Hematopoietic multipotent progenitor cell treated with erythropoietin and hydrocortisone succinate and interleukin-3 and kit ligand, for 17 days (in vitro differentiated cells): ENCODE measurements at places on chromosomes 6 and 20.

DNA sequence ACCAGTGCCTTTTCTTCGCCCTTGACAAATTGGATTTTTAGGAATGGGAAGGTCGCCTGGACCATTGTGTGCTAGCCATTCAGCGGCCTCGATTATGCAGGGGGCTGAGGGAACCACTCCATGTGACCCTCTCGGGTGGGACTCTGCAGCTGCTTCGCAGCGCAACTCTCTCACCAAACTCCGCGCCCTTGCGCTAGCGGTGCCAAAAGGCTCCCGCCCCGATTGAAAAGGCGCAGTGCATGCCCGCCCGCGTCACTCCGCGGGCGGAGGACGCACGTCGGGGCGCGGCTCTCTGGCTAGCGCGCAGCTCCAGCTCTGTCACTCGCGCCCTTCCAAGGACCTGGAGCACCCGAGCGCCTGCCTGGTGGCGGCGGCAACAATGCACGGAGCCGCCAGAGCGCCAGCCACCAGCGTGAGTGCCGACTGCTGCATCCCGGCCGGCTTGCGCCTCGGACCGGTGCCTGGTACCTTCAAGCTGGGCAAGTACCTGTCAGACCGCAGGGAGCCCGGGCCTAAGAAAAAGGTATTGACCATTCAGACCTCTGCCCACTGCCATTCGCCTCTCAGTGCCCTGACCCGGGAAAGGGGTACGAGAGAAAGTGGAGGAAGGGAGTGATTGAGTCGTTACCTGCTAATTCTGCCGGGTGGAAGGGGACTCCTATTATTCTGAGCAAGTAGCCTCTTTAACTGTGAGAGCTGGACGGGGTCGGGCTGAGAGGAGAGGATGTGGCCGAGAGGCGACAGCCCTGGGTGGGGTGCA, at the start of gene PRDM13:
Gene PRDM13, plus strand, starts transcription at position 178 of the 760 bp plus-strand sequence. Its CDS starts 202 bp downstream, at position 380.
- DNase-seq, result no peak

DNA sequence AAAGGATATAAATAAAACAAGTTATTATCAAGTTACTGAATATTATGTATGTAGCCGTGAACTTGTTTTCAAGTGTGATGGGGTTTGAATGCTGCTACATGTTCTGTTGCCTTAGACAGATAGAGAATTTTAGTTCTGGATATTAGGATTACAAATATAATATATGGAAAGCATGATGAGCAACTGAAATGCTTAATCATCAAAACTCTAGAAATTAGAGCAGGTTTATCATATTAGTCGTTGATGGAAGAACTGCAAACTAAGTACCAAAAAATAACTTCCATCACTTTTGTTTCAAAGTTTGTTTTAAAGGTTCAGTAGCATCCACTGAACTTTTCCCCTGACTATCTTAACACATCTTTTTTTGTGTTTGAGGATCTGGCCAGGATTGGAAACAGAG, 49.1 kb upstream of the CCN2 start:
- DNase-seq, result no peak

DNA sequence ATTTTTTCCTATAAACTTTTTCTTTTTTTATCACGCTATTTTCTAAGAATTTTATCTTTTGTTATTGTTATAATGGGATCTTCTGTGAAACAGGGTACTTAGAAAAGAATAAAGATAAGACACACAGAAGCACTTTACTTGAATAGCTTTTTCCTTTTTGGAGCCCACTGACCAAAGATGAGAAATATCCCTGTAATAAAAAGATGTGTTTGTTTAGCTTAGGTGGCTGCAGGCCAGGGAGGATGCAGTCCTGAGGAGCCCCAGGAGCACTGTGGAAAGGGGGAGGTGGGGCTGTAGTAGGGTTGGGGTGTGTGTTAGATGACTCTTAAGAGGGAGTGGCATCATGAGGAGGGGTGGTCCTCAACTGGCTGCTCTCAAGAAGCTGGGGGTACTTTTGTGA, 128.6 kb downstream of the ARID1B start:
- no peak for DNase-seq

DNA sequence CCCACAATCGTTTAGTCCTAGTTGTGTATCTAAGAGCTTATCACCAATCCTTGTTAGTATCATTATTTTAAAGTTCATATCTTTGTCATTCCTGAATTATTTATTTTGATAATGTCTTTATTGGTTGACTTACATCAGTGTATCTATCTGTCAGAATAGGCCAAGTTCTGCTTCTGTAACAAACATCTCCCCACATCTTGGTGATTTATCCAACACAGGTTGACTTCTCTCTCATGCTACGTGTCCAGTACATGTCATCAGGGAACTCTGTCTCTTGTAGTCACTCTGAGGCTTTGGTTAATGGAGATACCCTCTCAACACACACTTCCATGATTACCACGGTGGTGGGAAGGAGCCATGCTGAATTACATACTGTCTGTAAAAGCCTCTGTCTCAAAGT, 38.4 kb downstream of the BANF2 start:
- DNase-seq, result no peak
